ENCODE measurements at places on chromosomes 16 and 17.

GRCh38 chr17:60102632-60103096, 23.9 kb upstream of the HEATR6 start:
- no peak for DNase-seq

- no peak for DNase-seq
Measured at GRCh38 chr17:4836221-4836620, 3.1 kb downstream of the MINK1 start.

- no peak for DNase-seq
Measured at GRCh38 chr17:64177311-64178010, 47.5 kb upstream of the ERN1 start.

DNA sequence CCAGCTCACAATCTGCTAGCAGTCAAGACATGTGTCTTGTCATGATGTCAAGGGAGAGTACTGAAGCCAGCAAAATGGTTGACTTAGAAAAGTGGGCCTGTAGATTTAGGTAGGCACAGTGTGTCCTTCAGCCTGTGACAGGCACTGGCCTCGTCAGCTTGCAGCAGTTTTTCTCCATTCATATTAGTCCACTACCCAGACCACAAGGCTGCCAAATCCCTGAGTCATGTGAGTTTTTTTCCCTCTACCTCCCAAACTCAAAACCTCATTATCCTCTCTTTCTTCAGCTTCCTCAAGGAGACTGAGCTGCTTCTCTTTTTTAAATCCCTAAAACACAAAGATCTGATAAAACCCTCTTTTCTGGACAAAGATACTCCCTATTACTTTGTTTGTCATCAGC, 102.6 kb upstream of the HS3ST3A1 start:
- no peak for DNase-seq

DNA sequence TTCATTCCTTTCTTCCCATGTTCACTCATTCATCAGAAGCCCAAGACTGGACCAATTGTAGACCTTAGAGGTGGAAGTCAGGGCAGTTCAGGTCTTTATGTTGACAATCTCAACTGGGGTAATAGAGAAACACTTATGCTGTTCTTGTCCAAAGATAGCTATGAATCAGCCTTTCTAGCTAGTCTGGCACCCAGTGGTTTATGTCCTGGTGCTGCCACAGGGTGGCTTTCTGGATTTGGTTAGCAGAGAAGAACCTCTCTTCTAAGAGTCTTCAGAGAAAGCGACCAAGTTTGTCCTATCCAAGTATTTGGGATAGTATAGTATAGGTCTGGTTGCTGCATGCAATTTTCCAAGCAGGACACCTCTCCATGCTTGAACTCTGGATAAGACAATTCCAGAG, 83.3 kb downstream of the NOG start:
- DNase-seq: no peak

- no peak for DNase-seq
Measured at GRCh38 chr17:68498479-68499326, 13.5 kb upstream of the PRKAR1A start.

DNA sequence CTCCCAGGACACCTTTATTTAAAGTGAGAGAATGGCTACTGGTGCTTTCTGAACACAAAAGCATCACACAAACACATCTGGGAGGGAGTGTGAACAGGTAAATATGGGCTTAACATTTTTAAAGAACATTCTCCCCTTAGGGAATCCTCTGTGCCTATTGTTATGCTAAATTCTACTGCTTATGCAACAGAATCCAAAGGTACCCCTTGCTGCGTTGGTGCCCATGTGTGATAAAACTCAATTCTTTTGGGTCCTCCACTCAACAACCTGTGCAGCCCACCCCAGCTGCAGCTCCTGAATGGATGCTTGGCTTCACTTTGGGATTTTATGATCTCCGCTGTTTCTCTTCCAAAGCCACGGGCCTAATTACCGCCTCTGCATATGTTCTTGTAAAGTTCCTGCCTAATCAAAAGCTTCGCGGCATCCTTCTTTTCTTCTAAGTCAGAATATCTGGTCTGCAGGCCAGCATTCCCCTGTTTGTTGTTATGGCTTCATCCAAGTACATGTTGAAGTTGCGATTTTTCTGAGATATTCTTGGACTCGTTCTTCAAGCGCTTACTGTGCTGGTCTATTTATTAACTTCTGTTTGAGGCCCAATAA, 23.9 kb downstream of the RHBDL3 start:
- no peak for DNase-seq

DNA sequence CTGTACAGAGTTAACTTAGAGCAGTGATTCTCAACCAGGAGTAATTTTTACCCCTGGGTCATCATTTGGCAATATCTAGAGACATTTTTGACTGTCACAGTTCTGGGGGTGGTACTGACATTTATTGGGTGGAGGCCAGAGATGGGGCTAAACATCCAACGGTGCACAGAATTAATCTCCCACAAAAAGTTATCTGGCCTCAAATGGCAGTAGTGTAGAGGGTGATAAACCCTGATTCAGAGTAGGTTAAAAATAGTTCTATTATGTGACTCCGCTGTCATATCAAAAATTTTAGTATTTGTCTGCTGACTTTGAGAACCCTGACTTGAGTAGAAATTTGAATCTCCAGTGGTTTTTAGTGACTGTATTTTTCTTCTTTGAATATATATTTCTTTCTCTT, 19.1 kb downstream of the VPS35L start:
- no peak for DNase-seq

- no peak for DNase-seq
Measured at GRCh38 chr17:75151930-75152329, 2.4 kb downstream of the JPT1 start.

DNA sequence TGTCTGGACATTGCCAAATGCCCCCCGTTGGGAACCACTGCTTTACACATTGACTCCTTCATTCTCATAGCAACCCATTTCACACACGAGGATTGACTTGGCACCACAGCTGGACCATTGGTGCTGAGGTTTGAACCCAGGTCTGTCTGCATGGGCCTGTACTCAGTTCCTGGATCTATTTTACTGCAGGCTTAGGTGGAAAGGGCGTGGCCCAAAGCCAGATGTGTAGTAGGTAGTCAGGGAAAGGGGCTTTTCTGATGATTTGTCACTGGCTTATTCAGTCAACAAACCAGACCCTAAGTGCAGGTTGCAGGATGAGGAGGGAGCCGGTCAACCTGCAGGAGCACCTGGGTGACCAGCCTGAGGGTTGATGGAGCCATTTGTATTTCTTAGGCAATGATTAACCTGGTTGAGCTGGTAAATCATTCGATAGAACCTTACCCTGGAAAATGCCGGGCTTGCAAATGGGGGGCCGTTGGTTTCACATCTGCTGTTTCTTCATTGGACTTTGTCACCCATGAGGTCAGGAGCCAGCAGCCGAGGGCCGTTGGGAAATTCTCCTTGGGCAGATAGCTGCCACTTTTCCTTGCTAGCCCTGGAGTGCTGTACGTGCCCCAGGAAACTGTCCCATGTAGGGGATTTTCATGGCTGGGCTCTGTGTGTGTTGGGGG, 104.4 kb downstream of the CMIP start:
- no peak for DNase-seq

GRCh38 chr16:4515611-4516233, 22.9 kb downstream of the CDIP1 start:
- DNase-seq: no peak

DNA sequence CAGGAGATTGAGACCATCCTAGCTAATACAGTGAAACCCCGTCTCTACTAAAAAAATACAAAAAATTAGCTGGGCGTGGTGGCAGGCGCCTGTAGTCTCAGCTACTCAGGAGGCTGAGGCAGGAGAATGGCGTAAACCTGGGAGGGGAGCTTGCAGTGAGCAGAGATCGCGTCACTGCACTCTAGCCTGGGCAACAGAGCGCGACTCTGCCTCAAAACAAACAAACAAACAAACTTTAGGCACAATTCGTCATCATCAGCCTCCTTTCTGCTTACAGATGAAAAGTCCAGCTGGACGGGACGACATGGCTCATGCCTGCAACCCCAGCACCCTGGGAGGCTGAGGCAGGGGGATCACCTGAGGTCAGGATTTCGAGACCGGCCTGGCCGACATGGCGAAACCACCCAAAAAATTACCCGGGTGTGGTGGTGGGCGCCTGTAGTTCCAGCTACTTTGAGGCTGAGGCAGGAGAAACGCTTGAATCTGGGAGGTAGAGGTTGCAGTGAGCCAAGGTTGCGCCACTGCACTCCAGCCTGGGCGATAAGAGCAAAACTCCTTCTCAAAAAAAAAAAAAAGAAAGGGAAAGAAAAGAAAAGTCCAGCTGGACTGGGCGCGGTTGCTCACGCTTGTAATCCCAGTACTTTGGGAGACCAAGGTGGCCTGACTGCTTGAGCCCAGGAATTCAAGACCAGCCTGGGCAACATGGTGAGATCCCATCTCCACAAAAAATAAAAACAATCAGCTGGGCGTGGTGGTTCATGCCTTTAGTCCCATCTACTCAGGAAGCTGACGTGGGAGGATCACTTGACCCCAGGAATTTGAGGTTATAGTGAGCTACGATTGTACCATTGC, 1.5 kb upstream of the SPIRE2 start:
- no peak for DNase-seq

DNA sequence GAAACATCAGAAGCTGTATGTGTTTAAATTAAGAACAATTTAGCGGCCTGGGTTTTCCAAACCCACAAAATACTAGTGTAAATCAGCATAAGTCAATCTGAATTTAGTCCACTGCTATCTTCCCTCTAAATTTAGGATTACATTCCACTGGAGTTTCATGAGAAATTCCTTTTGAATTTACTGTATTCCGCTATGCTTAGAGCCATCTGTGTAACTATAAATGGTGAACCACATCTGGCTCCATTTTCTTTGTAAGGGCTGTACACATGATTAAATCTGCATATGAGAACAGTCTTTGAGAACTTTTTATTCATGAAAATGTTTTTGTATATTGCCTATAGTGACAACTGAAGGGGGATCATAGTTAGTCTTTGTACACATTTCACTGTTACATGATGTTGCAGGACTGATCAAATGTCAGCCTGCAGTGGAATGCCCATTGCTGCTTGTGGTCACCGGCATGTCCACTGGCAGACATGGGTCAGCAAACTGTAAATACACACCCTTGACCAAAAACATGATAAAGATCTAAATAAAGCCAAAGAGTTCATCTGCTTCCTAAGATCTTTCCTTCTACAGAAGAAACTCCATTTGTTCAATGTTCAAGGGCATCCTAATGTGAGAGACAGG, 36.8 kb downstream of the RPGRIP1L start:
- no peak for DNase-seq

DNA sequence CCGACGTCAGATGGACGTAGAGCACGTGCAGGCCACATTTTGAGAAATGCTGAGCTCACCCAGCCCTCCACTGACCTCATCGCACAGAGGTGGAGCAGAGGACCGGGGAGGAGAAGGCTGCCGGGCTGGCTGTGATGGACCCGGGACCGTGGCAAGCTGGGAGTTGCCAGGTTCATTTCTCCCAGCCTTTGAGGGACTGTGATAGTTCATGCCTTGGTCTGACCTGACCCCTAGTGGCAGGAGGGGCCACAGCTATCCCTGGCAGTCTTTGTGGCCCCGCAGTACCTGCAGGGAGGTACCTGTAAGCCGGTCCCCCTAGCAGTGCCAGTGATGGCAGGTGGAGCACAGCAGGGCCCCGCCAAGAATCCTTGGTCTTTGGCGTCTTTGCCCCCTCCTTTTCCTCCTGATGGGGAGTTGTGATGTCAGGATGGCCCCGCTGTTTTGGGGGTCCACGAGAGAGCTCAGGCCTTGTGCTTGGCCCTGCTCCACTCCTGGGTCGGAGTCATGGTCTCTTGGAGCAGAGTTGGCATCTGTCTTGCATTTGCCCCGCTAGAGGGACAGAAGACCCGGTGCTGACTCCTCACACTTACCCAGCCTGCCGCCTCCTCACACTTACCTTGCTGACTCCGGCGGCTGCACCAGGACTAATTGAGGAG, 50.4 kb downstream of the OR1D5 start:
- no peak for DNase-seq

GRCh38 chr17:78571329-78571728, 5.9 kb downstream of the DNAH17 start:
- no peak for DNase-seq

GRCh38 chr17:72416054-72416675, 295.3 kb downstream of the SOX9 start:
- DNase-seq: no peak

- no peak for DNase-seq
Measured at GRCh38 chr17:3794557-3795389, 6.2 kb downstream of the ITGAE start.

DNA sequence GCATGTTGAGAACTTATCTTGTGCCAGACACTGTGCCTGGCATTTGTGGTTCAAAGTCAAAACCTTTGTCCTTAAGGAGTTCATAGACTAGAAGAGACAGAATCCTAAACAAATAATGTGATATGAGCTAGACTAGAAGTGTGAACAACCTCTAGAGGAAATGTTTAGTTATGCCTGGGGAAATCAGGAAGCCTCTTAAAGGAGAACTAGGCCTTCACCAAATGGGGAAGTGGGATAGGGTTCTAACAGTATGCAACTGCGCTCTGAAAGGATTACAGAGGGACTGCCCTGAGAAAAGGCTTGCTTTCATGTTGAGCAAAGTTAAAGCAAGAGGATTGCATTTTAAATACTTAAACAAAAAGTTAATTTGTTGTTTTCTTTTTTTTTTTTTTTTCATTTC, 4.9 kb downstream of the RUNDC1 start:
- DNase-seq: no peak

- DNase-seq: no peak
Measured at GRCh38 chr17:36650096-36650775, 48.9 kb downstream of the MRM1 start.

- DNase-seq: no peak
Measured at GRCh38 chr17:8109661-8110455, 8.5 kb downstream of the ALOXE3 start.

- no peak for DNase-seq
Measured at GRCh38 chr16:64445649-64446048, 676.2 kb downstream of the CDH11 start.

DNA sequence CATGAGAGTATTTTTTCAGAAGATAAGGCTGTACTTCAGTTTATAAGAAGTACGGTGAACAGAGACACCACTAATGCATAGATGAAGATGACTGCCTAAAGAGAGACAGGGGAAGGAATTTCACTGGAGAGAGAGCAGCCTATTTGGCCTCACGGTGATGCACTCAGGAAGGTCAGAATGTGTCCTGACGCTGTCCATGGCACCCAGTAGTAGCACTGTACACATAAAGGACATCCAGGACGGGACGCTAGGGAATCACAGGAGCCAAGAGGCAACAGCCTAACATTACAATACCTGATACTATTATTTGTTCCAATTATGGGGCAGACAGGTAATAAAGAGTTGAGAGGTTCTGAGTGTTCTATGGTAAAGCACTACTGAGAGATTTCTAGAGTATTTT, 24.9 kb upstream of the LRRC37A start:
- no peak for DNase-seq

DNA sequence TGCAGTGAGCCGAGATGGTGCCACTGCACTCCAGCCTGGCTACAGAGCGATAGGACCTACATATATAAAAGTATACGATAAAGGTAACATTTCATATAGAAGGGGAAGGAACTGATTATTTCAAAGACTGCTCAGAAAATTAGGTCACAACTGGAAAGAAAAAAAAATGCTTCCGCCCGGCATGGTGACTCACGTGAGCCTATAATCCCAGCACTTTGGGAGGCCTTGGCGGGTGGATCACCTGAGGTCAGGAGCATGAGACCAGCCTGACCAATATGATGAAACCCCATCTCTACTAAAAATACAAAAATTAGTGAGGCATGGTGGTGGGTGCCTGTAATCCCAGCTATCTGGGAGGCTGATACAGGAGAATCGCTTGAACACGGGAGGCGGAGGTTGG, 7.8 kb downstream of the TEX14 start:
- DNase-seq: no peak

GRCh38 chr16:5386989-5387388, 289.4 kb upstream of the EEF2KMT start:
- DNase-seq: no peak
